Vagina (tissue), 2 donors: ENCODE measurements at places on chromosomes 16 and 17.

DNA sequence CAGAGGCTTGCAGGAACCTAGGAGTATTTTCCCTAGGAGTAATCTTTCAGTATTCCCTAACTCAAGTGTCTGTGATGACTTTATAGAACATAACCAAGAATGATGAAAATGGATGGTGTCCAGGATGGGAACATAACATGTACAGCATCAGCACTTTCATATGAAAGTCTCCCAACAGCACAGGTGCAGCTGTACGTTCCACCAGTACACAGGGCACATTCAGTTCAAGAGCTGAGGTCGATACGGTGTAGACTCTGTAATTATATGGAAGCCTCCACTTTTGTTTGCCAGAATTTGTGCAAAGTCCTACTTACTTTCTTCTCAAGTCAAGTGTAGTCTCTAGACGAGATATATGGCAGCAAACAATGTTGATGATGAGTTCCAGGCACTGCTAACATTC lies 46.2 kb upstream of the CRYM start:
- DNase-seq = no peak

DNA sequence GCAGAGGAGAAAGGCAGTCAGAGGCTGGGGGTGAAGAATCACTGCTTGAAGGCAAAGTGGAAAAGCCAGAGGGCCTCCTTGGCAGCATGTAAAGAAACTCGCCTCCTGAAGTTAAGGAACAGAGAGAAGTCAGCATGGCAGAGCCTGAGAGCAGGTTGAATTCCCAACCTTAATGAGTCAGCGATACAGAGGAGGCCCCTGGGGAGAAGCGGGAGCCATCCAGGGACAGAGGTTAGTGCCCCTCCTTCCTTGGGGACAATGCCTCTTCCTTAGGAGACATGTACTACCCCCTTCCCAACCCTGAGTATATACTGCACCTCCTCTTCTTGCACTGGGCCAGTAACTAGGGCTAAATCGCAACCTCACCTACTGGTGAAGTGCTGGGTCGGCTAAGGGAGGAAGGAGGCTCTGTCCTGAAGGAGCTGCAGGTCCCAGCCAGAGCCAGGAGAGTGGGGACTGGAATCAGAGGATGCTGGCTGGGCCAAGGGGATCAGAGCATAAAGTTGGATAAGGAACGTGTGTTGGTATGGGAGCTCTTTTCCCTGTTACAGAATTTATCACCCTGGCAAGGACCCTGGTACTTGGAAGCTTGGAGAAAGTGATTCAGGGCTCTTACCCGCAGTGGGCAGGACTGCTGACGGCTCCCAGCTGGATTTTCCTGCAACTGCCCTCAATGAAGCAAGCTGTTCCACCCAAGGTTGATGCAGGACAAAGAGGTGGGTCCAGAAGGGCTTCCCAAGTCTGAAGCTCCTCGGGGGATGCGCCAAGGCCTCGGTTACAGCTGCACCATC lies 5.4 kb upstream of the AANAT start:
- DNase-seq = no peak

GRCh38 chr17:74645010-74645409 lies 21.5 kb upstream of the CD300E start:
- DNase-seq = no peak

DNA sequence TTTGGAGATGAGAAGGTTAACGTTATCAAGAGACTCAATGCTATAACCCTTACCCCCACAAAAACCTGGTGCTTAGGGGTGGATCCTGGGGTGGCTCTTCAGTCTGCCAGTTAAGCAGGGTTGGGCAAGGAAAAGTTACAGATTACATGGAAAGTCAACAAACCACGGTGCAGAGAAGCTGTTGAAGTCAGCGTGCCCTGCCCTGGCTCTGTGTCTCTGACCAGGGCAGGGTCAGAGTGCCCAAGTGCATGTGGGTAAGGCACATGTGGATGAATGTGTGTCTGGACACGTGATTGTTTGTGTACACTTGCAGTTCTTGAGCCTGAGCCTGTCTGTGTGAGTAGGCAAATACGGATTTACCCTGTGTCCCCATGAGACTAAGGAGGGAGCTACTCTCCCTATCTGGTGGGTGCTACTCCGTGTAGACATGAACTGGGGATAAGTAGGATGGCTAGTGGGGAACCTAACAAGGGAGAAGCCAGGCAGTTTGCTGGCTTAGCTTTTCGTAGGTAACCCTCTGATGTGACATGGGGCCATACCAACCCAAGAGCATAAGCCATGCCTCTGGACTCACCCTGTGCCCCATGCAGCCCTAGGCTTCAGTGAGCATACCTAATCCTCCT lies 5.5 kb downstream of the IGFBP4 start:
- no peak for DNase-seq

DNA sequence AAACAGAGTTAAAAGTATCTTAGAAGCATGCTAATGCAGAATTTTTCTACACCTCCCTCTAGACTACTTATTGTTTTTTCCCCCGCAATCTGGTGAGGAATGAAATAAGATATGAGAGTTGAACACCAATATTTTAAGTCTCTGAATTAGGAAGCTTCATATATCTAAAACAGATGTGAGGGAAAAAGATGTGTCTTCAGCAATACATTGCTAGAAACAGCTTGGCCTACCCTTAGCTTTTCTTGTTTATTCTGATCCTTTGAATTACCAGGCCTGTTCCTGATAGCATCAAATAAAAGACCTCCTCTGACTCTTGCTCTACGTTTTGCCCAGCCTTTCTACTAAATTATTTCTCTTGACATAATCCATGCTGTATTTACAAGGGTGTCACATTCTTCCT lies 221.8 kb downstream of the CDH11 start:
- DNase-seq = no peak

DNA sequence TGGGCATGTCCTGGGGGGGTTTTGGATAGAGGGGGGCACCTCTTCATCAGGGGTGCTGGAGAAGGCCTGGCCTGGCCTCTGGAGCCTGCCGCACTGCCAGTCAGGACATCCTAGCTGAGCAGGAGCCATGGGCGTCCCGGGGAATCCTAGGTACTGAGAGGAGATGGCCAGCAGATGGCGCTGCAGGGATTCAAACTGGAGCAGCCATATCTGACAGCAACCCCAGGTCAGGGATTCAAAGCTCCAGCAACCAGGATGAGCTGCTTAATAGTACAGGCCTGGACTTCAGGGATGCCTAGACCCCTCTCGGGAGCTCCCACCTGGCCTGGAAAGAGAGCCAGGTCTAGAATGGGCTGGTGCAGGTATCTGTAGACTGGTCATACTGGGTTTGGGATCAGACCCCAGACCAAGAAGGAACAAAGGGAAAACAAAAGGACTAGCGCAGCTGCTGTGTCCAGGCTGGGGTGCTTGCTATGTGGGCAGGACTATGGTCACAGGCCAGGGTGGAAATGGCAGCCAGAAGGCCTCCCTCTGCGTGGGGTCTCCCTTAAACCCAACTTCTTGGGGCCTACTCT lies 306.9 kb upstream of the RBFOX1 start:
- DNase-seq = no peak

- DNase-seq = peak; percentile 94
These were observed 20.5 kb upstream of the JPH3 start for GRCh38 chr16:87581857-87582215.

GRCh38 chr16:50812046-50812445 lies 70.2 kb downstream of the CYLD start:
- peak; percentile 84 for DNase-seq

DNA sequence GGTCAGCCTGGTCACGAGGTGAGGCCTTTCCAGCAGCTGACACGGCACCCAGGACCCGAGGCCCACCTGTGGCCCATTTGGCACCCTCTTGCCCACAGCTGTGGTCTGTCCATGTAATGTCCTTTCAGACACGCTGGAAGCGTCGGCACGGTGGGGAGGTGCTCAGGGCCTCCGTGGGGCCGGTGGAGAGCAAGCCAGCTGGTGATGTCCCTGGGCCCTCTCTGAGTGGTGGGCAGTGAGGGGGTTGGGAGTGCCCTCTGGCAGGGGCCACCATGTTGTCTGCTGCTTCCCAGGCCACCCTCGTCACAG lies 97.3 kb upstream of the ZNF469 start:
- no peak for DNase-seq

- DNase-seq = no peak
These were observed 365.6 kb downstream of the SLC39A11 start for GRCh38 chr17:72726936-72727335.
